Naive thymus-derived CD4-positive, alpha-beta T cell (primary cell): ENCODE measurements at places on chromosomes 3 and 15. TPM values are rescaled to one million over a fixed set of nuclear protein-coding genes. Genes with fewer than 3 reads are reported as not detected.

Gene COLQ
- 3.1 TPM for total RNA-seq

Gene KIF15
- 0.30 TPM for total RNA-seq

Gene GNB5
- 47.7 TPM for total RNA-seq

Gene LRRIQ4
- not detected for total RNA-seq

DNA sequence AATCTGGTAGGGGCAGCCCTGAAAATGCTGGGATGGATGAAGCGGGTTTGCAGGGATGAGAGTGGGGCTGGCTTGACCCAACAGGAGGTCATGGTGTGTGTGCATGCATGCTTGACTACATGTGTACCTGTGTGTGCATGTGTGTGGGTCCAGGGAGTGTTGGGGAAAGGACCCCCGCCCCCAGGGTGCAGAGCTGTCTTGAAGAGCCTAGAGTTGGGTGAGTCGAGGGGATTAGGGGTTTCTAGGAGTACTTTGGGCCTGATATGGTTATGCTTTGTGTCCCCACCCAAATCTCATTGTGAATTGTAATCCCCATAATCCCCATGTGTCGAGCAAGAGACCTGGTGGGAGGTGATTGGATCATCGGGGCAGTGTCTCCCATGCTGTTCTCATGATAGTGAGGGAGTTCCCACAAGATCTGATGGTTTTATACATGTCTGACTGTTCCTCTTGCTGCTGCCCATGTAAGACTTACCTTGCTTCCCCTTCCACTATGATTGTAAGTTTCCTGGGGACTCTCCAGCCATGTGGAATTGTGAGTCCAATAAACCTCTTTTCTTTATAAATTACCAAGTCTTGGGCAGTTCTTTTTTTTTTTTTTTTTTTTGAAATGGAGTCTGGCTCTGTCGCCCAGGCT lies 5.2 kb upstream of the LCTL start:
- no peaks in the 10 kb centered on the region for H3K27me3 ChIP-seq
- H3K4me1 ChIP-seq = no peaks in the 10 kb centered on the region
- no peak overlapping the region for H3K27ac ChIP-seq
- H3K4me3 ChIP-seq = no peak overlapping the region
- no peaks in the 10 kb centered on the region for H3K36me3 ChIP-seq
- no peak for DNase-seq

GRCh38 chr3:38136393-38136776 lies 542 bp downstream of the ACAA1 start:
- peaks cover 18% of the 10 kb centered on the region for H3K4me1 ChIP-seq
- peak overlapping the region; percentile 98 for H3K4me3 ChIP-seq
- H3K27me3 ChIP-seq = no peaks in the 10 kb centered on the region
- H3K27ac ChIP-seq = peak overlapping the region; percentile 90
- H3K36me3 ChIP-seq = peaks cover 46% of the 10 kb centered on the region
- DNase-seq = peak; percentile 34

DNA sequence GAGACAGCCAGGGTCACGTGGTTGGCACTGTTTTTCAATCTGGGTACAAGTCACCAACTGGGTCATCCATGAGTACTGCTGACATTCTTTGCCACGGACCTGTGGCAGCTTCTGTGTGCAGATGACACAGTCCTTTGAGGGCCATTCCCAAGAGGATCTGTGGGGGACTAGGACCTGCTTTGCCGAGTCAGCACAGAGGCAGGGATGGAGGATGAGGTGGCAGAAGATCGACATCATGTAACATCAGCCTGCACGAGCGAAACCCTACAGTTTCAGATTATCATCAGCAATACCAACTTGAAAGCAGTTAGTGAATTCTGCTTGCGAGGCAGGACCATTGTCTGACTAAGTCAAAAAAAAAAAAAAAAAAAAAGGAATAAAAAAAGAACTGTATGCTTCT lies 227.7 kb downstream of the FOXP1 start:
- H3K27ac ChIP-seq = no peak overlapping the region
- H3K36me3 ChIP-seq = no peaks in the 10 kb centered on the region
- no peak for DNase-seq
- H3K4me1 ChIP-seq = peaks cover 9% of the 10 kb centered on the region

DNA sequence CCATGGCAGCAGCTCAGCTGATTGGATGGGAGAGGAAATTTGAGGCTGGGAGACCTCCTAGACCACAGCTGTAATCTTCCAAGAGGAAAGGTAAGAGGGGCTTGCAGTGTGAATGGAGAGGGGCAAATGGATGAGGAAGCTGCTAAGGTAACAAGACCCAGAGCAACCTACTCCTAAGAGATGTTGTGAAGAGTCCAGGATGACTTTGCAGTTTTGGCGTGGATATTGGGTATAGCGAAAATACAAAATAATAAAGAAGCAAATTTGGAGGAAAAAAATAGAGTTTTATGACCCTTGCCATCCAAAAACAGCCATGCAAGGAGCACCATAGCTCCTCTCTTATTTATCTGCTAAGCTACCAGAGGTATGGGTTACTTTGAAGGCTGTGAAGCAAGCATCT lies 186.6 kb downstream of the GREM1 start:
- DNase-seq = no peak
- H3K27me3 ChIP-seq = no peaks in the 10 kb centered on the region
- no peaks in the 10 kb centered on the region for H3K36me3 ChIP-seq
- H3K4me1 ChIP-seq = no peaks in the 10 kb centered on the region
- no peak overlapping the region for H3K4me3 ChIP-seq

- no peaks in the 10 kb centered on the region for H3K4me1 ChIP-seq
- no peak overlapping the region for H3K4me3 ChIP-seq
- no peaks in the 10 kb centered on the region for H3K27me3 ChIP-seq
Measured at GRCh38 chr3:8642001-8642400, 2.6 kb downstream of the SSUH2 start.

DNA sequence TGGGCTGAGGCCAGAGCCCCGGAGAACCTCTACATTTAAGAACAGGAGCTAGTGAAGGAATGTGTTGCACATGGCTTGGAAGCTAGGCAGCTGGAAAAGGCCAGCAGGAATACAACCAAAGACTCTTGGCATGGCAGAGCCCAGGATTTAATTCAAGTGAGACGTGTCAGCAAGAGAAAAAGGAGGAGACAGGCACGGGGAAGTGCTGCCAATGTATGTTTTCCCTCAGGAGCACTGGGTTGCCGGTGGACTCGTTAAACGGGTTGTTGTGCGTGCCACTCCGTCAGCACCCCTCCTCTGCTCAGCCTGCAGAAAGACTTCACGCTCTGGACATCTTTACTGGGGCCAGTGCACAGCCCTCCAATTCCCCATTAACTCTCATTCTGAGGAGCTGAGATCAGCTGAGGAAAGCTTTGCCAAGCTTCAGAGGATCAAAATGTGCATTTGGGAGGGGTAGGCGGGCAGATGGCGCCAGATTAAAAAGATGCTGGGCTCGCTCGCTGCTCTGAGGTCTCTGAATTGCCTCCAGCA lies 103.7 kb downstream of the PDZRN3 start:
- no peaks in the 10 kb centered on the region for H3K36me3 ChIP-seq
- no peaks in the 10 kb centered on the region for H3K27me3 ChIP-seq
- no peak for DNase-seq
- no peak overlapping the region for H3K4me3 ChIP-seq

GRCh38 chr15:92633001-92633400 lies 22.6 kb downstream of the FAM174B start:
- no peaks in the 10 kb centered on the region for H3K4me1 ChIP-seq
- H3K4me3 ChIP-seq = no peak overlapping the region
- H3K27ac ChIP-seq = no peak overlapping the region
- H3K36me3 ChIP-seq = no peaks in the 10 kb centered on the region

DNA sequence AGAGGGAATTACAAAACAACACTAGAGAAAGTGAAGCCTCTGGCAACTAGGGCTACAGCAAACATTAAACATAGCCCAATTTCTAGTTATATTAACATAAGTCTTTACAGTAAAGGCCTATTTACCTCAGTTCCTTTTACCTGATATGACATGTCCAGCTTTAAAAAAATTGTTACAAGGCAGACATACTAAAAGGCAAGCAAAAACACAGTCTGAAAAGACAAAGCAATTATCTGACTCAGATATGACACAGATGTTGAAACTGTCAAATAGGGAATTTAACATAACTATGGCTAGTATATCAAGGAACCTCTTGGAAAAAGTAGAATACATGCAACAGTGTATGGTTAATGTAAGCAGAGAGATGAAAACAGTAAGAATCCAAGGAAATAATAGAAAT lies 238.6 kb downstream of the RAP2B start:
- no peak for DNase-seq
- no peaks in the 10 kb centered on the region for H3K4me1 ChIP-seq
- no peaks in the 10 kb centered on the region for H3K36me3 ChIP-seq
- no peak overlapping the region for H3K27ac ChIP-seq
- H3K27me3 ChIP-seq = no peaks in the 10 kb centered on the region

DNA sequence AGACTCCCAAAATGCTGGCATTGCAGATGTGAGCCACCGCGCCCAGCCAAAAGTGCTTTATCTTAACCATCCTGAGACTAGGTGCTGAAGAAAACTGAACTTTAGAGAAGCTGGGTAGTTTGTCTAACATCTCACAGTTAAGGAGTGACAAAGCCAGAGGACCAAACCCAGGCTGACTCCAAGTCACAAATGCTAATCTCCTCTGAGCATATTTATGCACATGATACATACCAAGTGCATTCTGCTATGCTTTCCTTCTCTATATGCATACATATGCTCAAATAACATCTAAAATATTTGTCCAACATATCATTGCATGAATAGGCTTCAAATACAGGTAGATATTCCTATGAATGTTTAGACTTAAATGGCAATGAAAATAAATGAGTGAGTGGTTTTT lies 256.9 kb downstream of the CTNNB1 start:
- H3K4me3 ChIP-seq = no peak overlapping the region
- no peak for DNase-seq
- H3K36me3 ChIP-seq = no peaks in the 10 kb centered on the region
- H3K4me1 ChIP-seq = no peaks in the 10 kb centered on the region
- no peak overlapping the region for H3K27ac ChIP-seq

GRCh38 chr3:184773283-184774186 lies 38.4 kb upstream of the VPS8 start:
- no peak for DNase-seq
- H3K4me1 ChIP-seq = no peaks in the 10 kb centered on the region
- H3K4me3 ChIP-seq = no peak overlapping the region
- no peak overlapping the region for H3K27ac ChIP-seq
